ENCODE measurements at places on chromosomes 3 and 15.

DNA sequence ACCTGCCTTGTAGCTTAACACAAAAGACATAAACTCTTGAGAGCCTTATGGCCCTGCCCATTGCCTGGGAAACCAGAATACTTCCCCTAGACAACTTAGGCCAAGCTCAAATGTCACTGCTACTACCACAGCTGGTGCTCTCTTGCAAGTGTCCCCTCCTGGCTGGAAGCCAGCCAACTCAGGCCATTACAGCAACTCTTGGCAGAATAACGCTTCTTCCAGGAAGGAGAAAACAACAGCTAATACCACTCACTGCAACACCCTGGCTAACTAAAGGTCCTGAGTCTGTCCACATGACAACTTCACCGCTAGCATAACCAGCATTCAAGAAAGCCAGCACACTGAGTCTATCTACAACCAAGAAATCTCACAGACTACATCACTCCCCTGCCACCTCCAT lies 5.1 kb upstream of the B4GALT4 start:
- no peak for DNase-seq

DNA sequence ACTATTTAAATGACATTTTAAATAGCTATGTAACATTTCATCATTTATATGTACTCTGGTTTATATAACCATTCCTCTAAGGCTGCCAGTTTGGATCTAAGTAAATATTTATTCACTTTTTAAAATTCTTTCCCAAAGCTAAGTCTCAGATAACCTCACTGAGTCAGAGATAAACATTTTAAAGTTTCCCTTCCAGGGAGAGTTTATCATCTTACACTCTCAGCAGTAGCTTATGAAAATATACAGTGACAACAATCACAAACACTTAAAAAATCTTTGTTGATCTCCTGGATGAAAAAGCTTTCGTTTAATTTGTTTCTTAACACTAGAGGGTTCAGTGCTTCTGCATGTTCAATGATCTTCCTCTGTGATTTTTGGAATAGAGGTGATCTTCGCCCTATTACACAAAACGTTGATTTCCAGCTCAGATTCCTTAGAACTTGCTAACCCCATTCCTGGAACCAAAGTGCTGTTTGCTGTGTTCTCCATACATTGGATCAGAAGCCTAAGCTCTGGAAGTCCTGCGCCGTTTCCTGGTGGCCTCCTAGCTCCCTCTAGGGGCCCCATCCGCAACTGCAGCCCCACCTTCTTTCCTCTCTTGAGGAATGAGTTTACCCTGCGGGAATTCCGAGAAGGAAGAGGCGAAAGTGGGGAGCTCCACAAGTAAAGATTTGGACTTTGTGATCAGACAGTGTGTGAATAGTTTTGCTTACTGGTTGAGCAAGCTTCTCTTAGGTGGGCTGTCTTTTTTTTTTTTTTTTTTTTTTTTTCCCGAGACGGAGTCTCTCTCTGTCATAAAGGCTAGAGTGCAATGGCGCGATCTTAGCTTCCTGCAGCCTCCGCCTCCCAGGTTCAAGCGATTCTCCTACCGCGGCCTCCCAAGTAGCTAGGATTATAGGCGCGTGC lies 29.3 kb upstream of the SACM1L start:
- no peak for DNase-seq

DNA sequence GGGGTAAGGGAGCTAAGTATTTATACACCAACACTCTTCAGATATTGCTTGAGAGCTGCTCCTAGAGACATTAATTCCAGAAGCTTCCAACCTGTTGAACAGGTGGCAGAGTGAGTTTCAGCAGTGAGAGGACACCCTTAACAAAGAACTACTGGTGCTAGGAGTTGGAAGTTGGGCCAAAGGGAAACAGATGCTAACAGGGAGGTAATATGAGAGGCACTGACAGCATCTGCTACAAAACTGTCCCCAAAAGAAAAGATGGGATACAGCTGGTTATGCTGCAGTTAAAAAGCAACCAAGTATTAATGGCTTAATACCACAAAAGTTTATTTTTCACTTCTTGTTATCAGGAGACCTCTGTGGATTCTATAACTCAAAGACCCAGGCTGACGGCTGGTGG lies 104.5 kb upstream of the SATB1 start:
- DNase-seq, result no peak

DNA sequence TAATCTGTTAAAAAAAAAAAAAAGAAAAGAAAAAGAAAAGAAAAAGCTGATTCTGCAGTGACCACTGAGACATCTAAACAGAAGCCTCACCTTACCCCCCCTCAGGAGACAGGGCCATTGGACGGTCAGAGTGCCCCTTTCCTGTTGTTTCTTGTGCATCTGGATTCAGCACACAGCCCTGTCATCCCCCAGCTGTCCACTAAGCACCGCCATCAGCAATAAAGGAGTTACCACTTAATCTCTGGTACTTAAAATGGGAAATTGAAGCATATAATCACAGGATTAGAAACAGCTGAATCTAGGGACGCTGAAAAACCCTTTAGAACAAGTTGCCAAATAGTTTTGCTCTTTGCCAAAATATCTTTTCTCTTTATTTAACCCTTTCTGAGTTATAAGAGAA lies 62.5 kb downstream of the TRIM69 start:
- DNase-seq, result no peak

DNA sequence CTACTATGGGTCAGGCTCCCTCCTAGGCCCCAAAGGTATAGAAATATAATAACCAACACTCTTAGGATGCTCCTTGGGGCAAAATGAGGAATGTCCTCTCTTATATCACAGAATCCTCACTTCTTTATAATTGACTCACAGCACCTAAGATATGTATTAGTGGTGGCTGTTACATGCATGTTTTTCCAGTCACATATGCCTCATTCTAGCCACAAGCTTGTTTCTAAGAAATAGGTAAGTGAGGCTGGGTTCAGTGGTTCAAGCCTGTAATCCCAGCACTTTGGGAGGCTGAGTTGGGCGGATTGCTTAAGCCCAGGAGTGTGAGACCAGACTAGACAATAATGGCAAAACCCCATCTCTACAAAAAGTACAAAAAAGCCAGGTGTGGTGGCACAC lies 57.9 kb upstream of the PSMD6 start:
- no peak for DNase-seq

DNA sequence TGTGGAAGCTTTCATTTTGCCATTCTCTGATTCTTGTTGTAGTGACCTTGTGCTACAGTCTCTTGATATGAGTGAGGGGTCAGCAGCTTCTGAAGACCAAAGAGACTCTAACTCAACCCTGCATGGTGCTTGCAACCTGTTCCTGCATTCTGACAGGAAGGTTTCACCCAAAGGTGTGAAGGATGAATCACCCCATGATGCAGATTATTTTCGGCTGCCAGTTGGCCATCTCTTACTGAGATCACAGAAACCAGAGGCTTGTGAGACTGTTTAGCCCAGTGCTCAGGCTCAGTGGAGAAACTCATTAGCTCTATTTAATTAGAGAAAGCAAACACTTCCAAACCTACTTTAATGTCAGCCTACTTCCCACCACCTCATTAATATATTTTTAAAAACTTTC lies 29.2 kb upstream of the TPRG1 start:
- DNase-seq, result no peak

Measured in GOT3 (cell line).